ENCODE measurements at places on chromosomes 12 and 14.

DNA sequence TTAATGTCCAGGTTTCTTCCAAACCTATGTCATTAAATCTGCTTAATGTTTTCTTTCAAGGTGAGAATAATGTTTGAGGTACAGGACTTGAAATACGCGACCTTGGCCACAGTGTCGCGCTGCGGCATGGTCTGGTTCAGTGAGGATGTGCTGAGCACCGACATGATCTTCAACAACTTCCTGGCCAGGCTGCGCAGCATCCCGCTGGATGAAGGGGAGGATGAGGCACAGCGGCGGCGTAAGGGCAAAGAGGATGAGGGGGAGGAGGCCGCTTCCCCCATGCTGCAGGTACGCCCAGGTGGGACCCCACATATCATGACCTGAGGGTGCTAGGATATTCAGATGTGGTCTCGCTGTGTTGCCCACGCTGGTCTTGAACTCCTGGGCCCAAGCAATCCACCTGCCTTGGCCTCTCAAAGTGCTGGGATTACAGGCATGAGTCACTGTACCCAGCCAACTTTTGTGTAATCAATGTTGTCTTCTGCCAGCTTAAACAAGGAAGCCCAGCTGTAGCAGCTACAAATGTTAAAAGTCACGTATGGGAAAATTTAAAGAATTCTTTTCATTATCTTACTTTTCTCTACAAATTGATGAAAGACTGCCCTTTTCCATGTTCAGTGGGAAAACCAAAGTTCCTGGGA, 50.8 kb downstream of the DYNC1H1 start:
- no peak for DNase-seq

DNA sequence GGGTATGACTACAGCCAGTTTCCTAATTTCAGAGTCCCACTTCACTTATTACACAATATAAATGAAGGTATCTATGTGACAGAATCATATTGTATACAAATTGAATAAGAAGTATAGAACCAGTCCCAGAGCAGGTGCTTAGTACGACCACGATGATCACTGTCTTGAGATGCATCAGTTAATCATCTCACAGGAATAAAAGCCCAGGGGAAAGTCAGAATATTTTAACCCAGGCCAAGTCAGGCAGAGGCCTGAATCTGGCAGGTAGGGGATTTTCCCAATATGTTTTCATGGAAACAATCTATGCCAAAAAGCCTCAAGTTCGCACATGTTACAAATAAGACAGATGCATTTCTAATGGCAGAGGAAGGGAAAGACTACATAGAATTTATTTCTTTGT, 758.4 kb downstream of the BCL11B start:
- DNase-seq = no peak

DNA sequence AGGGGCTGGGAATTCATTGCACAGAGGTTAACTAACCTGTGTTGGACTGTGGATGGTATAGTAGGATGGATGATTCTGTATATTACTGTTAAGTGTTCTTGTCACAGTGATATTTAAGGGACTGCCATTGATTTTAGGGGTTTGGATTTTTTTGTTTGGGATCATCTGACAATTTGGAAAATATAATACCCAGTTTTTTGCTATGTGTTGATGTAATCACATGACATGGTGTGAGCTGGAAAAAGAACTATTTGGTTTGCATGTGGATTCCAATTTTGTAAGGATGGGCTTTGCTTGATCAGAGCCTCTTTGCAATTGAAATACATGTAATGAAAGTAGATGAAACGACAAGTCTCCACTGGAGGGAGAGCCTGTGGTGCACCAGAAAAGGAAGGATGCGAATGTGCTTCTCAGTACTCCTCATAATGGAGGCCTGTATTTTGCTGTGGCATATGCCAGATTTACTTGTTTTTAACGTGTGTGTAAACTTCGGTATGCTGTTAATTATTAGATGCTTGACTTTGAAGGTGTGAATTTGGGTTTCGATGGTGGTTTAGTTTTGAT, 2.7 kb downstream of the DYRK2 start:
- no peak for DNase-seq

- no peak for DNase-seq
Observed at GRCh38 chr12:89593873-89594272, 68.0 kb upstream of the POC1B start.

DNA sequence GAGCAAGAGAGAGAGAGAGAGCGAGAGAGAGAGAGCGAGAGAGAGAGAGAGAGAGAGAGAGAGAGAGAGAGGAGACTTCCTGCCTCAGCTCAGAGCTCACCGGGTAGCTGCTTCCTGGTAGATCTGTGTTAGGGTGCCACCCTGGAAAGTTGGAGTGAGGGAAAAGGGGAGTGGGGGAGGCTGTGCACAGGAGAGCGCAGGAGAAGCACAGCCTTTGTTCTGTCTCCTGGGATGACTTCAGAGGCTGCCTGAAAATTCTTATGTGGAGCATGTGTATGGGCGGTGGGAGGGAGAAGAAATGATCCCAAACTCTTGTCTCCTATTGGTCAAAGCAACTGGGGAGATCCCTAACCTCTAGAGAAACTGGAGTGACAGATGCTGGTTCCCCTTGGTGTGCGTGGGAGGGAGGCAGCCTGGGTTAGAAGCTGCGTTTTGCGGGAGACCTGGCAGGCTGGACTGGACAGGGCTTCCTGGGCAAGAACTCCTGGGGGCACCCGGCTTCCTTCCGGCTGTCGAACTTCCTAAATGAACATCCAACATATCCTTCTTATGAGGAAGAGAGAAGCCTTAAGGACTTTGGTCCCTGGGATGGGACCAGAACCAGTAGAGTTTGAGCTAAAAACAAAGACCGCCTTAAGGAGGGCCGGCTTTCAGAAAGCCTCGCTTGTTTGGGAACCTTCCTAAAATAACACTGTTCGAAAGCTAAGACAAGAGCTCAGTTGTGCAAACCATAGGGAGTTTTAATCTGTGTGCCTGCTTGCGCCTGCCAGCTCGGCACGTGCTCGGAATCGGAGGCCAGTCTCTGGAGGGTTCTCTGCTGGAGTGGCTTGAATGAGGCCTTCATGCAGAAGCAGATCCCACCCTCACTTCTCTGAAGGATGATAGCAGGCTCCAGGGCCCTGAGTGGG, 30.4 kb upstream of the BEGAIN start:
- DNase-seq = no peak
